ENCODE measurements at places on chromosomes 12 and 14.

- peak; percentile 69 for DNase-seq
Measured at GRCh38 chr12:6211421-6211869, 11.2 kb downstream of the CD9 start.

DNA sequence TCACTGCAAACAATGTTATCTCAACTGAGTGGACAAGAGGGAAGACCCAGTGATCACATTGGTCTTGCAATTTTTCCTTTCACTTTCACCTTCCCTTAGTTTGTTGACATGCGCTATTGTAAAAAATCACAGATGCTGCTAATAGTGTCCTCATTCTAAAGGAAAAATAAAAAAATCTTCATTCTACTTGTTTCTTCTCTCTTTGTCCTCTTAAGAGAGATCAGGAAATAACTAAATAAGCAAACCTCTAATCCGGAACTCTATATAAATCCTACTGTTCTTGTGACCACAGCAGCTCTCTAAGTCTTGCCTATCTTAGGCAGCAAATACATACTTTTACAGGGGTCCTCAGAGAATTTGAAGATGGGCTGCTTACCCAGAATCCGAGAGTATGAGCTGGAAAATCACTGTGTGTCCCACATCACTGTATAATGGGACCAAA, 257.7 kb downstream of the NAV3 start:
- no peak for DNase-seq

GRCh38 chr12:81147292-81147919, 69.5 kb downstream of the ACSS3 start:
- DNase-seq = no peak

- peak; percentile 39 for DNase-seq
Measured at GRCh38 chr12:64256166-64256800, 34.2 kb upstream of the KICS2 start.

DNA sequence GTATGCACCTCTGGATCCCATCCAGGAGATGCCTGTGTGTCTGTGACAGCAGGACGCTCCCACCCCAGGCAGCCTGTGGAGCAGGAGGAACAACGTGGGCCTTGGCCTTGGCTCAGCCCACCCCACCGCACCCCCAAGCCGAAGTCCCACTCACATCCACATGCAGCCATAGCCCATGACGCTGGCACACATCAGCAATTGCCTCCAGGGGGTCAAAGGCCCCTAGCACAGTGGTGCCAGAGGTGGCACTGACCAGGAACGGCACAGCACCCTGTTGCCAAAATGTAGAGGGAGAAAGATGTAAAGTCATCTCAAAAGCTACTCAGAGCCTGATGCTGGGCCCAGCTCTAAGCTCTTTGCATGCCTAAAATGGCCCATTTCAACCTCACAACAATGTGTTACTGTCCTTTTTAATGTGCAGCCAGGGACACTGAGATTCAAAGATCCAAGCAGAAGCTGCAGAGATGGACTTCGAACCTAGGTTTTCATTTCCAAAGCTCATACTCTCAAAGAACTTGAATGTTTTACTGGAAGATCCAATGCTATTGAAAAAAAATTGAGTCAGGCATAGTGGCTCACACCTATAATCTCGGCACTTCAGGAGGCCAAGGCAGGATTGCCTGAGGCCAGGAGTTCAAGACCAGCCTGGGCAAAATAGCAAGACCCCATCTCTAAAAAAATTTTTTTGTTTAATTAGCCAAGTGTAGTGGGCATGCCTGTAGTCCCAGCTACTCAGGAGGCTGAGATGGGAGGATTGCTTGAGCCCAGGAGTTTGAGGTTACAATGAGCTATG, 19.2 kb upstream of the ZNF740 start:
- no peak for DNase-seq

DNA sequence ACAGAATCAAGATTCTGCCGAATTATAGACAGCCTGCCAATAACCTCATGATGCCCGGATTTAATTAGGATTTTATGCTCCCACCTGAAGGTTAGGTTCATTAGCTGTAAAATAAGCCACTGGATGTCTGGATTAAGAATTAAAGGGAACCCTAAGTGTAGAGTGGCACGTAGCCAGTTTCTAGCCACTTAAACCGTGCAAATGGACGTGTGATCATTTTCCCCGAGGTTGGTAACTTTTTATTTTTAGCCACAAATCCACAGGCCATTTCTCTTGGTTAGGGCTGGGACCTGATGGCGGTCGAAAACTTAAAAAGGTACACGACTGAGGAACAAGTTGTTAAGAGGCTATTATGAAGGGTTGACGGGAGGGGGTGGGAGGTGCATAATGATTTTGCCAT, 127.3 kb upstream of the TMPO start:
- DNase-seq = no peak

- no peak for DNase-seq
Measured at GRCh38 chr12:109892748-109893147, 7.3 kb upstream of the TCHP start.

GRCh38 chr14:50906326-50907065, 34.6 kb downstream of the ABHD12B start:
- DNase-seq = no peak

Data from stromal cell of bone marrow (primary cell).